ENCODE measurements at places on chromosomes 11 and 22. TPM values are rescaled to one million over a fixed set of nuclear protein-coding genes. Genes with fewer than 3 reads are reported as not detected.

- no peaks in the 10 kb centered on the region for H3K27me3 ChIP-seq
- H3K27ac ChIP-seq, result no peak overlapping the region
- peaks cover 1% of the 10 kb centered on the region for H3K4me1 ChIP-seq
- no peak overlapping the region for H3K4me3 ChIP-seq
Observed at GRCh38 chr11:95599959-95600586, 189.5 kb downstream of the FAM76B start.

DNA sequence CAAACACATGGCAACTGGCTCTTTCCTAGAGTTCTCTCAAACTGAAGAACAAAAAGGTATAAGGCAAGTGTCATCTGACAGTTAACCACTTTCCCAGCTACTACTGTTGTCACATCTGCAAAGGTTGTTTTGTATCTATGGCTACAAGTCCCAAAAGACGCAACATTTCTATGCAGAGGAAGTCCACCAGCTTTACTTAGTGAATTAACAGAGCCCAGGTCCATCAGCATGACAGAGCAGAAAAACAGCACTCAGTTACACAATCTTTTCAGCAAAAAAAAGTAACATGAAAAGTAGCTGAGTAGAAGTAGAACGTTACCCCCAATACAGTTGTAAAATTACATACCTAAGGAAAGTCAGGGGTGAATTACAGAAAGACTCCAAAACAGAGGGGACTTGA lies 12.1 kb downstream of the CPSF7 start:
- no peaks in the 10 kb centered on the region for H3K4me1 ChIP-seq
- no peak overlapping the region for H3K27ac ChIP-seq
- peaks cover 17% of the 10 kb centered on the region for H3K36me3 ChIP-seq
- DNase-seq, result no peak

PKP3 gene
- total RNA-seq, result not detected

PARVG gene
- total RNA-seq, result 29.7 TPM

DNA sequence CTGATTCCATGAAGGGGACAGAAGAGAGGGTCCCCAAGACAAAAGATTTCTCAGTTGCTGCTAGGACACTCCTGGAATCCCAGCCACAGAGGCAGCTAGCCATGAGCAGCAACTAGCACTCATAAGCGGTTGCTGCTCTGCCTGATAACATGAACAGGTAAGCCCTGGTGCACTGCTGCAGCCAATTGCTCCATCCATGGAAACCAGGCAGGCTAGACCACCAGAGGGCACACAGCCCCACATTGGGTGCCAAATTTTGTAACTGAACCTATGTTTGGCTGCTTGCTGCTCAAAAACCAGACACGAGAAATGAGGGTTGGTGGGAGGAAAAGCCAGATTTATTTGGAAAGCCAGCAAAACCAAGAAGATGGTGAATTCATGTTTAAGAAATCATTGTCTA lies 21.9 kb upstream of the QSER1 start:
- no peak overlapping the region for H3K27ac ChIP-seq
- no peak overlapping the region for H3K4me3 ChIP-seq
- no peak for DNase-seq
- H3K4me1 ChIP-seq, result no peaks in the 10 kb centered on the region
- H3K36me3 ChIP-seq, result no peaks in the 10 kb centered on the region

DNA sequence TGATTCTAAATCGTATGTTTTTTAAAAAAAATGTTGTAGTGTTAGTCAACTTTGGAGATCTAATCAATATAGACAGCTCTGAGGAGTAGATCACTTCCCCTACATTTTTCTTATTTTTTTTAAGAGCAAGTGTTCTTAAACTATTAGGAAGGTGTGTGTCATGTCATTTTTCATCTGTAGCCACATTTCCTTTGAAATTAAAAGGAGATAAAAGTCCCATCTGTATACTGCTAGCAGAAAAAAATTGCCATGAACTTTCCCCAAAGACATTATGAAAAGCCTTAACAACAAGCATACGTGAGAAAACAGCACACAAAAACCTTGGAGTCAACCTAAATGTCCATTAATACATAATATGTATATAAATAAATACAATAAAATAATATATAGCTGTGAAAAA lies 286.6 kb downstream of the ETS1 start:
- DNase-seq, result no peak
- peaks cover 6% of the 10 kb centered on the region for H3K4me1 ChIP-seq
- no peaks in the 10 kb centered on the region for H3K27me3 ChIP-seq
- H3K4me3 ChIP-seq, result no peak overlapping the region

DNA sequence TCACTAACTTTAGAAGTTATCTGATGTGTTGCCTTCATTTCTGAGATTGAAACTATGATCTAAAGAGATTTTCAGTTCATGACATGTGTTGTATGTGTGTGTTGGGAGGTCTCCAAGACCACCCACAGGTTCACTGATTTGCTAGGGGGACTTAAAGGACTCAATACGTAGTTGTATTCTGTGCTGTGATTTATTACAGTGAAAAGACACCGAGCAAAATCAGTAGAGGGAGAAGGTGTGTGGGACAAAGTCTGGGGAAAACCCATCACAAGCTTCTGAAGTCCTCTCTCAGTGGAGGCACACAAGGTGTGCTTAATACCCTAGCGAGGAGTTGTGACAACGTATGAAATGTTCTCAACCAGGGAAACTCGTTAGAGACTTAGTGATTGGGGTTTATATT lies 35.6 kb downstream of the RNF169 start:
- no peak for DNase-seq
- no peaks in the 10 kb centered on the region for H3K27me3 ChIP-seq
- H3K4me3 ChIP-seq, result no peak overlapping the region
- peaks cover 7% of the 10 kb centered on the region for H3K4me1 ChIP-seq
- H3K36me3 ChIP-seq, result no peaks in the 10 kb centered on the region

GRCh38 chr11:45935349-45936064 lies 13.1 kb downstream of the LARGE2 start:
- H3K27me3 ChIP-seq, result no peaks in the 10 kb centered on the region
- no peak overlapping the region for H3K27ac ChIP-seq
- H3K36me3 ChIP-seq, result peaks cover 10% of the 10 kb centered on the region
- no peaks in the 10 kb centered on the region for H3K4me1 ChIP-seq

NCR3LG1 gene
- total RNA-seq, result 3.2 TPM

DNA sequence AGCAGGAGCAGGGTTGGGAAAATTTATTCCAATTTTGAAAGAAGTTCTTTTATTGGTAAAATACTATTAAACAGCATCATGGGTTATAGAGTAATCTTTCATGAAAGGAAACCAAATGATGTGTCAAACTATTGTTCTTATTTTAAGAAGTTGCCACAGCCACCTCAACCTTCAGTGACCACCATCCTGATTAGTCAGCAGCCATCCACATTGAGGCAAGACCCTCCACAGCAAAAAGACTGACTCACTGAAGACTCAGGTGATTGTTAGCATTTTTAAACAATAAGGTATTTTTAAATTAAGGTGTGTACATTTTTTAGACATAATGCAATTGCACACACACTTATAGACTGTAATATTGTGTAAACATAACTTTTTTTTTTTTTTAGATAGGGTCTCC lies 3.7 kb upstream of the HEPHL1 start:
- peaks cover 7% of the 10 kb centered on the region for H3K4me1 ChIP-seq
- DNase-seq, result no peak
- H3K36me3 ChIP-seq, result no peaks in the 10 kb centered on the region
- H3K4me3 ChIP-seq, result no peak overlapping the region

DNA sequence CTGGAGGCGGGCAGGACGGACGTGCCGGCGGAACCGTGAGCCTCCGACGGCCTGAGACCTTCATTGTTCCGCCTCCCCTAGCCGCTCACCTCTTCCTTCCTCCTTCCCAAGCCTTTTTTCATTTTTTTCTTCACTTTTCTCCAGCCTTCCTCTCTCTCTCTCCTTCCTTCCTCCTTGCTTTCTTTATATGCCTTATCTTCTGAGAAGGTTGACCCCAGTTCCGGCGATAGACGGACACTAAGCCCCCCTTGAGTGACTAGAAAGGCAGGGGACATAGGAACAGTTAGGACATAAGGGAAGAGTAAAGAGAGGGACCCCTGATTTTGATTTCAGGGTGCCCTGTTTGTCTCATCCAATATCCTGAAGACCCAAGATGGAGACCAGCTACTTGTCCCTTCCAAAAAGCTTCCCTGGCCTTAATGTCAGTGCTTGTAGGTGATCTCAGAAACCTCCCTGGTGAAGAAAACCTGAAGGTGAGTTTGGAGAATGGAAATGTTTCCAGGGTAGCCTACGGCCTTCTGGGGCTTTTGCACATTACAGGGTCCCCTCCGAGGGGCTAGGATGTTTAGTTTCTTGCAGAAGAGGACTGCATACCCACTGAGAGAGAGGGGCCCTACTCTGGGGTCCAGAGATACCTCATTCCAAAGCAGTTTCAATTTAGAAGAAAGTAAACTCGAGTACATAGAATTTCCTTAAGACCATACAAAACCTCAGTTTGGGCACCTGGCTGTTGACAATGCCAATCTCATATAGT lies 3.5 kb downstream of the ADM start:
- H3K27ac ChIP-seq, result no peak overlapping the region
- H3K36me3 ChIP-seq, result no peaks in the 10 kb centered on the region
- H3K27me3 ChIP-seq, result no peaks in the 10 kb centered on the region
- no peak for DNase-seq
- no peaks in the 10 kb centered on the region for H3K4me1 ChIP-seq

GRCh38 chr11:10366568-10367331 lies 61.9 kb downstream of the ADM start:
- H3K4me1 ChIP-seq, result no peaks in the 10 kb centered on the region
- H3K27me3 ChIP-seq, result no peaks in the 10 kb centered on the region
- peak; percentile 87 for DNase-seq
- no peak overlapping the region for H3K27ac ChIP-seq

- no peaks in the 10 kb centered on the region for H3K36me3 ChIP-seq
- no peak overlapping the region for H3K27ac ChIP-seq
- no peaks in the 10 kb centered on the region for H3K27me3 ChIP-seq
- no peak overlapping the region for H3K4me3 ChIP-seq
- DNase-seq, result peak; percentile 79
Observed at GRCh38 chr11:3626250-3626960, 15.4 kb downstream of the ART5 start.

- DNase-seq, result no peak
- H3K4me3 ChIP-seq, result no peak overlapping the region
- peaks cover 2% of the 10 kb centered on the region for H3K27me3 ChIP-seq
- H3K27ac ChIP-seq, result no peak overlapping the region
Observed at GRCh38 chr11:45288339-45288738, 2.2 kb upstream of the SYT13 start.

DNA sequence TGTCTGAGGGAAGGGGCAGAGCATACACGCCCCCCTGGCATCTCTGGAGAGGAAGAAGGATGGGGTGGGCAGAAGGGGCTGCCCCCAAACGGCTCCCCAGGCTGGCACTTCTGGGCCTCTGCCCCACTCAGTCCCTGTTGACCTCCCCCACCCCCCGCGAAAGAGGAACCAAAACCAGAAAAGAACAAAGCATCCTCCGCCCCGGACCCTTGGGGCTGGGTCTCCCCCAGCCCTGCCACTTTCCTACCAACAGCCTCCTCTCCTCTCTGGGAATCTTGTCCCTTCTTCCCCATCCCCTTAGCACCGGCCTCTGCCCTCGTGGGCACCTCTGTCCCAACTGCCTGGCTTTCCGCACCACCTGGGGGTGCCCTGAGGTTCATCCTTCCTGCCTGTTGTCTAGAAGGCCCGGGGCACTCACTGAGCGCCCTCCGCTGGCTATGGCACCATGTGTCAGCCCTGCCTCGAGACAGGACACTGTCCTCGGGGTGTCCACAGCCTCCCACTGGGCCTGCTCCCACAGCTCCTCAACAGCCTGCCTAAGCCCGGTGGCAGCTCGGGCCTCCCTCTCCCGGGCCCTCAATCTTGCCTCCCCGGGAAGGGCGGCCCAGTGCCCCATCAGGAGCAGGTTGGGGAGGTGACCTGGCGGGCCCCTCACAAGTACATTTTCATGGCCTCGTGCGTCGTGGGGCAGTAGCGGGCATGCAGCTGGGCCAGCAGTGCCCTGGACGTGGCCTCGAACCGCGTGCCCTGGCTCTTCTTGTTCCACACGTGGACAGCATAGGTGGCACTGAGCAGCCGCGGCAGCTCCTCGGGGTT lies 28.2 kb downstream of the A4GALT start:
- H3K27me3 ChIP-seq, result no peaks in the 10 kb centered on the region
- no peaks in the 10 kb centered on the region for H3K4me1 ChIP-seq
- no peak for DNase-seq
- no peak overlapping the region for H3K4me3 ChIP-seq
- no peaks in the 10 kb centered on the region for H3K36me3 ChIP-seq

GRCh38 chr11:130534551-130534950 lies 86.1 kb downstream of the ADAMTS15 start:
- no peak overlapping the region for H3K27ac ChIP-seq
- no peak overlapping the region for H3K4me3 ChIP-seq
- no peaks in the 10 kb centered on the region for H3K4me1 ChIP-seq
- H3K27me3 ChIP-seq, result no peaks in the 10 kb centered on the region
- H3K36me3 ChIP-seq, result no peaks in the 10 kb centered on the region
- DNase-seq, result no peak

DNA sequence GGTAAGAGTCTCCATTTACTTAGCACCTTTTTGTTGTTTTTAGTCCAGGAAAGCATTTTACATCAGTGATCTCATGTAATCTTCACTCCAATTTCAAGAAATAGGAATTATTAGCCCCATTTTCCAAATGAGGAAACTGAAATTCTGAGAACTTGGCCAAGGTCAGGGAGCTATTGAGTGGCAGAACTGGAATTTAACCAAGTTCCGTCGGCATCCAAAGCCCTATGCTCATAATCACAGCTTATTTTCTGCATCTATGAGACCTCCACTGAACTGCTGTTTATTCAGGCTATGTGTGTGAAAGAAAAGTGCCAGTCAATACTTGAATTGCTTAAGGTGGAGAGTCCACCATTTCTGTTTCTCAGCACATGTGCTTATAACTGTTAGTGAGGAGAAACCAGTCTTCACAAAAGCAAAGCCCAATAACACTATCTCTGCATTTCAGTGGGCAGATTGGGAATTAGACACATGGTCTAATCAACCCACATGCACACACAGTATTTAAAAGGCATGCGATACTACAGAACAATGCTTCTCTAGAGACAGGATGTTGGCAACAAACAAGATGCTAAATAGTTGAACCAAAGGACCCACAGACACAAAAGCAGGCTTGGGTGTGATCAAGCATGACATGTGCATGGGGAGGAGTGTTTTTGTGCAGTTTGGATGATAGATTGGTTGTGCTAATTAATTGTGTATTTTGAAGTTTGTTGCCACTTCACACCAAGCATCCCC lies 780.6 kb downstream of the OPCML start:
- no peaks in the 10 kb centered on the region for H3K36me3 ChIP-seq
- no peak for DNase-seq
- no peaks in the 10 kb centered on the region for H3K27me3 ChIP-seq

DNA sequence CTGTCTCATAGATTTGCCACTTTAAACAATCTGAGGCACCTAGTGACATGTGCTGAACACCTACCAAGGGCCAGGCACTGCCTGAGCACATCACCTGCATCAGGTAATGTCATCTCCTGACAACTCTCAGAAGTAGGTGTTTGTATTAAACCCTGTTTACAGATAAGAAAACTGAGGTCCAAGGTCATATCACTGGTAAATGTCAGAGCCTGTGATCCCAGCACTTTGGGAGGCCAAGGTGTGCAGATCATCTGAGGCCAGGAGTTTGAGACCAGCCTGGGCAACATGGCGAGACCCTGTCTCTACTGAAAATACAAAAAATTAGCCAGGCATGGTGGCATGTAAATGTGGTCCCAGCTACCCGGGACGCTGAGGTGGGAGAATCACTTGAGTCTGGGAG lies 39.1 kb upstream of the ACCSL start:
- H3K36me3 ChIP-seq, result no peaks in the 10 kb centered on the region
- H3K4me1 ChIP-seq, result peaks cover 2% of the 10 kb centered on the region
- H3K4me3 ChIP-seq, result no peak overlapping the region
- no peaks in the 10 kb centered on the region for H3K27me3 ChIP-seq

TRIM51 gene
- not detected for total RNA-seq

OR5A1 gene
- not detected for total RNA-seq

- H3K27me3 ChIP-seq, result no peaks in the 10 kb centered on the region
- no peaks in the 10 kb centered on the region for H3K36me3 ChIP-seq
- H3K4me3 ChIP-seq, result no peak overlapping the region
- no peaks in the 10 kb centered on the region for H3K4me1 ChIP-seq
- H3K27ac ChIP-seq, result no peak overlapping the region
- no peak for DNase-seq
Observed at GRCh38 chr11:113859665-113860064, 15.7 kb downstream of the USP28 start.
